ENCODE measurements at places on chromosomes 7 and 10.

GRCh38 chr10:76353237-76353851 lies 921.9 kb downstream of the LRMDA start:
- no peak for DNase-seq

DNA sequence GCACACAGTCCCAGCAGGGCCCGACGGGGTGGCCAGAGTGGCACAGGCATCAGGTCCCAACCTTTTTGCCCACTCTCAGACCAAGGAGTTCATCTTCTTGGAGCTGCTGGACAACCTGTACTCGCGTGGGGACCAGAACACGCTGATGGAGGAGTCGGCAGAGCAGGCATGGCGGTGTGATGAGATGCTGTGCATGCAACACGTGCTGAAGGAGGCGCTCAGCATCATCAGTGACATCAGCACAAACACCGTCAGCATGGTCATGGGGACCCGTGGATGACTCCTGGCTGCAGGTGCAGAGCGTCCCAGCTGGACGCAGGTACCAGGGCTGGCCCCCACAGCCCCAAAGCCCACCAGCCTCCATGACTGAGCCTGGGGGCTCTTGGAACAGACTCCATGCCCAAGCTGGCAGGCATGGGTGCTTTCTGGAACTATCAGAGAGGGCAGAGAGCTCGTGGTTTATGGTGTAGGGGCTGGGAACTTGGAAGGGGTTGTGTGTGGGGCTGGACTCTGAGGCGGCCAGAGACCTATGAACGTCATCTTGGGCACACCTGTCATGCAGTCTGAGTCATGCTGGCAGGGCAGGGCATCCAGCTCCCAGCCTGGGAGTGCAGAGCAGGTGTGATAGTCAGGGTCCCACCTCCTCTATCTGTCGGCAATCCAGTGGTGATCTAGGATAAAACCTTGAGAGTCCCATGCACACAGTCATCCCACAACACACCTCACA lies 8.2 kb upstream of the MTPAP start:
- no peak for DNase-seq

DNA sequence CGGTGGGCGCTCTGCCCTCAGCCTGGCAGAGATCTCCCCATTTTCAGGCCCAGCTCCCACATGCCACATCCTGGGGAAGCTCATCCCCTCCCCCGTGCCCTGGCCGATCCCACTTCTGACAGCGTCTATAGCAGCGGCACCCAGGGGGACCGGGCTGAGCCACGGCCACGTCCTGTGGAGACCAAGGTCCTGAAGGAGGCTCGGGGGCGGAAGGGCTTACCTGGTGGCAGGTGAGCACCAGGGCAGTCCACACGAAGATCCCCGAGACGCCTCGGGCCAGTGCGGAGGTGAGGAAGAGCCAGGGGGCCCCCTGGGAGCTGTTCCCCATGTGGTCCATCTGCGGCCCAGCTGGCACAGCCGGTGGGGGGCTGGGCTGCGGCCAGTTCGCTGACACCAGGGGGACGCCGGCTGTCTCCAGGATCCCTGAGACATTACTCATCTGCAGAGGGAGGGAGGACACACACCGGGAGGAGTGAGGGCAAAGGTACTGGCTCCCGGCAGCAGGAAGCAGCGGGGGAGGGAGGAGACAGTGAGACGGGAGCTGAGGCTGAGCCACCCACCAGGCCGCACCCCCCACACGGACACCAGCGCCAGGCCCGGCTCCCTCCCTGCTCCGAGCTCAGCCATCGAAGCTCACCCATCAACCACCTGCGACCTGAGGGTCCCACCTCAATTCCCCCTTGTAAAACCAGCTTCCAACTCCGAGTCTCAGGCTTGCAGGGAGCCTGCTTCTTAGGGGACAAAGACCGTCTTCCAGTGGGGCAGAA lies 776 bp downstream of the TMEM184A start:
- DNase-seq, result no peak

DNA sequence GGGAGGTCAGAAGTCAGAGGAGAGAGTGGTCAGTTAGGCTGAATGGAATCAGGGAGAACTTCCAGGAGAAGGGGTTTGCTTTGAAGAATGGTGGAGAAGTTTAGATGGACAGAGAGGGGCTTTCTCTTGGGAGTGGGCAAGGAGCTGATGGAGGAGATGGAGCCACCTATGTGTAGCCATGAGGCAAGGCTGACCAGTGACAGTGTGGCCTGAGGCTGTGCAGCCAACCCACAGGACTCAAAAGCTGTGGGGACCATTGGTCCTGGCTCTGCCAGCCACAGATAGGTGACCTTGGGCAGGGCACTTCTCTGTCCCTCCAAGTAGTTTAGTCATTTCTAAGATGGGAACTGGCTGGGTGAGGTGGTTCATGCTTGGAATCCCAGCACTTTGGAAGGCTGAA lies 18.7 kb downstream of the NEURL1 start:
- DNase-seq, result no peak
